LoVo (cell line): ENCODE measurements at places on chromosomes 13 and 19.

DNA sequence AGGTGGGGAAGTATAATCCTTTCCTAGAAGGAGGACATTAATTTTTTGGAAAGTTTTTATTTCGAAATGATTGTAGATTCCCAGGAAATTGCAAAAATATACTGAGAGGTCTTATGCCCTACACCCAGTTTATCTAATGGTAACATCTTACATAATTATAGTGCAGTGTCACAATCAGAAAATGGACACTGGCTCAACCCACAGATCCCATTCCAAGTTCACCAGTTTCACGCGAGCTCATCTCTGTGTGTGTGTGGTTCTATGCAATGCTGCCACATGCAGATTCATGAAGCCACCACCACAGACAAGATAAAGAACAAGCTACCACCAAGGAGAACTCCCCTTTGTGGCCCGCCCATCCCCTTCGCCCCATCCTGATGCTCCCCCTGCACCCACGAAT, 24.4 kb downstream of the IL17D start:
- DNase-seq, result no peak

GRCh38 chr19:47848823-47849473, 10.1 kb upstream of the TPRX2 start:
- no peak for DNase-seq

DNA sequence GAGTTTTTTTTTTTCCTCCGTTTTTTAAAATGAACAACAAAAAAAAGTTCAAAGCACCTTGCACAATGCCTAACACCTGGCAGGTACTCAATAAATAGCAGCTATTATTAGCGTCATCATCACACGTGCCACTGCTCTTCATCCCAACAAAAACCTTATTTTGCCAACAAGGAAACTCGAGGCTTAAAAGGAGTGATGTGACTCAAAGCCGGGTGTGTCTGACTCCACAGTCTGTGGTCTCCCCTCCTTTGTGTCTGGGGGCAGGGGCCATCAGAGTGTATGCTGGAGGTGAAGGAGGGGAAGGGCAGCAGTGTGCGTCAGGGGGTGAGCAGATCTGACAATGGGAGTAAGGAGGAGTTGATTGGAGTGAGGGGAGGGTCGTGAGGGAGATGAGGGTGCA, 34.1 kb upstream of the POU2F2 start:
- DNase-seq, result no peak

DNA sequence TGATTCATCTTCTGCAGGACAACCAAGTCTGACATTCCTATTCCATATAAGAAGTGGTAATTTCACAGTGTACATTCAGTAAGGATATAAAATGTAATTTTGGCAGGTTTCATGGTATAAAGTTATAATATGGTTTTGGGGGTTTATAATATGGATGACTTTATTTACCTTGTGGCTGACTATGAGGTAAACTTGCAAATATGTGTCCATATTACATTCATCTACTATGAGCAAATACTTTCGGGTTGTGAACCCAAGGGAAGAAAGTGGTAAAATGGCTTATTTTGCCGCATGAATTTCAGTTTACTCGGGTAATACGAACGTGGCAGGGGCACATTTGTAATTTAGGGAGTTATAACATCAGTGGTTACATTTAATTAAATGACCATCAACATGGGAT, 86.7 kb upstream of the TNFSF11 start:
- DNase-seq, result no peak
